ENCODE measurements at places on chromosomes 2 and 18.

DNA sequence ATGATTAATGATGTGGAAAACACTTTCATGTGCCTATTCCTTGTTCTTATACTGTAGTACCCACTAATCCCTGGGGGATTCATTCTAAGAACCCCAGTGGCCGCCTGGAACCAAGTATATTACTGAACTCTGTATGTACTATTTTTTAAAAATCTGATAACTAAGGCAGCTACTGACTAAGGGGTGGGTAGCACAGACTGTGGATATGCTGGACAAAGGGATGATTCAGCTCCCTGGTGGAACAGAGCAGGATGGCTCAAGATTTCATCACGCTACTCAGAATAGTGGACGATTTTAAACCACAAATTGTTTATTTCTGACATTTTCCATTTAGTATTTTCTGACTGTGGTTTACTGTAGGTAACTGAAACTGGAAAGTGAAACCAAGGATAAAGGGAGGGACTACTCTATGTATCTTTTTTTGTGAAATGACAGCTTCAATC is 41.8 kb upstream of the CDC42EP3 start:
- no peak for DNase-seq

DNA sequence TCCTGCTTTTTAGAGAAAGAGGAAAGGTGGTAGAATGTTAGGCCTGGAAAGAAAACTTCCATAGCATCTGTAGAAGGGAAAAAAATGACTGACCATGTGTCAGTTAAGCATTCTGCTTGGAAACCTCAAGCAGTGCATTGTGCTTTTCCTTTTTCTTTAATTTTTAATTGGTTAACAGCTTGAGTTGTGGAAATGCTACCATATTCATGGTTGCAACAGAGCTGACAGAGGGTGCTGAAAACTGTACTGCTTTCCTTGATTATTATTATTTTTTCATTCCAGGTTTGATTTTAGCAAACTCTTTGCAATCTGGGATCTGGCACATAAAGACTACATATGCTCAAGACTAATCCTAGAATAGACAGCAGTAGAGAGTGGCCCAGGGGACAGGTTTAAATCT is 404.5 kb downstream of the EPHA4 start:
- DNase-seq: no peak

DNA sequence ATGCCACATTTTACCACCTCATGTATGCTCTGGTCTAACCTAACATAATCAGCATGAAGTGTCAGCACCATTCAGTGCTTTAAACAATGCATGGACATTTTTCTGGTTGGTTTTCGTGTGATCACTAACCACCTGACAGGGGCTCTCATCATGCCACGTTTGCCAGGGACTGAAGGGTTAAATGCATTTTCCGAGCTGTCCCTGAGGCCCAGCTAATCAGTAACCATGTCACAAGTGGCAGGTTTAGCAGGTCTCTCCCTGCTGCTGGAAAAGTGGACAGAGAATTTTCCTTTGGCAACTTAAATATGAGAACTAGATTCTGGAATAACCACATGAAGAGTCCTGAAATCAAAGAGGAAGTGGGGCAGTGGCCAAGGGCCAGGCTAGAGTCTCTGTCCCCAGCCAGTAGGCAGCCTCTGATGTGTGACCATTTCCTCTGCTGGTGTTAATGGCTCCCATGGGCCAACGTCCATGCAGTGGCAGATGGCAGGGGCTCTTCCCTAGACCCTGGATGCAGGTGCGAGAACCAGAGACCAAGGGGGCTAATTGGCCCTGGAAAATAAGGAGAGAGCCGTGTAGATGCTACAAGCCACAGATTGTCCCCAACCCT is 69.5 kb downstream of the TPGS2 start:
- DNase-seq: no peak

- no peak for DNase-seq
Observed at GRCh38 chr2:170685591-170685990, 29.5 kb upstream of the SP5 start.

- no peak for DNase-seq
Observed at GRCh38 chr2:151655663-151656398, 78.4 kb downstream of the NEB start.

DNA sequence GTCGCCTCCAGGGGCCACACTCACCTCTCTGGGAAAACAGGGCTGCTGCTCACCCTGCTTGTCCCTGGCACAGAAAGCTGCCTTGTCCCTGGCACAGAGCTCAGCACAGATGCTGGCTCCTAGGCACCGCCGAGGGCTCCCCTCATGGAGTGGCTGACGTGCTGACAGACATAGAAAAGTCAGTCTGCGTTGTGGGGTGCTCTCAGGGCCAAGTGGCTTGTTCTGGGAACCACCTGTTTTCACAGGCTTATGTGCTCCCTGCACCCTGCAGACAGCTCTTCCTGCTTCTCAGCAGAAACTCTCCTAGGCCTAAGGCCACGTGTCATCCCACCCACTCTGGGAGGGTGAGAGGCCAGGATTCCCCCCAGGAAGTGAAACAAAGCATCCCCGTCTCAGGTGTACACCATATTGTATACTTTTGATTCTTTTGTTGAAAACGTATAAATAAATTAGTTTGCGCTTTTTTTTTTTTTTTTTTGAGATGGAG is 84.7 kb upstream of the TMEM200C start:
- no peak for DNase-seq

GRCh38 chr2:8234757-8235374 is 447.0 kb upstream of the ID2 start:
- DNase-seq: no peak

DNA sequence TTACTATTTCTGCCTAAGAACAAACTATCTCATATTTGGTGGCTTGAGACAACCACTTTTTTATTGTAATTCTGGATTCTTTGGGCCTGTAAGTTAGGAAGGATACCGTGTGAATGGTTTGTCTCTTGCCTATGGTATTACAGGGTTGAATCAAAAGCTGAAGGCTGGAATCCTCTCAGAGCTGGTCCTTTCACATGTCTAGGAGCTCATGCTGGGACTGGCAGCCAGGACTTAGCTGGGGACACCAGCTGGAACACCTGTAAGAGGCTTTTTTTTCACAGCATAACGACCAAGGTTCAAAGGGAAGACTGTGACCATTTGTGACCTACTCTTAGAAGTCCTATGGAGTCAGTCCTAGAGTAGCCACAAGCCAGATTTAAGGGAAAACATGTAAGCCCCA is 226.3 kb downstream of the ZNF804A start:
- no peak for DNase-seq

- DNase-seq: no peak
Observed at GRCh38 chr2:621303-622099, 55.7 kb downstream of the TMEM18 start.

DNA sequence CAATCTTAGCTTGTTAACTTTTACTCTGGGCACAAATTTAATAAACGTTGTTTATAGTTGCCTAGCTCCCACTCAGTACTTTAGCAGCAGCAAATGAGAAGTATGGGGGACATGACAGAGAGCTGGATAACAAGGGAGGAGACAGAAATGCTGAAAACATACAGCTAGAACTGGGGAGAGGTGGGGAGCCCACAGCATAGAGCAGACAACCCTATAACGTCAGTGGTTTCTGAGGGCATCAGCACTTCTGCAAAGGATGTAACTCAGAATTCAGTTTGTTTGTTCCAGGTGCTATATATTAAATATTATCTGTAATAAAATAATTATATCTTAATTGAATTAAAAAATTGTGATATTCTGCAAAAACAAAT is 1098.7 kb upstream of the FANCL start:
- DNase-seq: no peak

DNA sequence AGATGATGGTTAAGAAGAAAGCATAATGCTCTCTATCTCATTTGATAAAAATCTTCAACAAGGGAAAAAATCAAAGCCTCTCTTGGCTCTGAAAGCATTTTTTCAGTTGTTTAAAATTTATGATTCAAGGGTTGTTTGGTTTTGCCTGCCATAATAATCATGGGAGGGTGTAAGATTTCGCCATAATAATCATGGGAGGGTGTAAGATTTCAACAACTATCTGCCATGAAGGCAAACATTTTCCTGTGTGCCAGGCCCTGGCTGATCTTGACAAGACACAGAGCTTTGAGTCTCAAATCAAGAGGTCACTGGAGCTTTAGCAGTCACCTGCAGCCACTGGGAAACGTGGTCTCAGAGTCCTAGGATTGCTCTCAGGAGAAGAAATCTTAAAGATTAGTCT is 175.1 kb upstream of the PIEZO2 start:
- no peak for DNase-seq

- DNase-seq: no peak
Observed at GRCh38 chr2:152481881-152482583, 147.1 kb downstream of the FMNL2 start.

DNA sequence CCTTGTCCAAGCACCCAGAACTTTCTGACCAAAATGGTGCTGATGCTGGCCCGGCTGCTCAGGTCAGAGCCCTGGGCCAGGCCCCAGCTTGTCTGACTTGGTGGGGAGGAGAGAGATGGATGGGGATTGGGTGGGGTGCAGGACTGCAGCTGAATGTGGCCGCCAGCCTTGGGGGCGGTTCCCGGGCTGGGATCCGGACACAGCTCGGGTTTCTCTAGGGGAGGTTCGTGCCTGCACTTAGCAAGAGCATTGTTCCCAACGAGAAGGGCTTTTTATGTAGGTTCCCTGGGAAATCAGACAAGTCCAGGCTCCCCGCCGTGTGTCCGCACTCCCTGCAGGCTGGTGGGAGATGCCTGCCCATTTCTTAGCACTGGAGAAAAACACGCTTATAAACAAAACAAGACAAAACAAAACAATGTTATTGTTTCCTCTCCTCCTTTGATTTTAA is 50.5 kb upstream of the HS6ST1 start:
- no peak for DNase-seq

GRCh38 chr2:219661197-219661954 is 33.9 kb downstream of the SLC4A3 start:
- no peak for DNase-seq

DNA sequence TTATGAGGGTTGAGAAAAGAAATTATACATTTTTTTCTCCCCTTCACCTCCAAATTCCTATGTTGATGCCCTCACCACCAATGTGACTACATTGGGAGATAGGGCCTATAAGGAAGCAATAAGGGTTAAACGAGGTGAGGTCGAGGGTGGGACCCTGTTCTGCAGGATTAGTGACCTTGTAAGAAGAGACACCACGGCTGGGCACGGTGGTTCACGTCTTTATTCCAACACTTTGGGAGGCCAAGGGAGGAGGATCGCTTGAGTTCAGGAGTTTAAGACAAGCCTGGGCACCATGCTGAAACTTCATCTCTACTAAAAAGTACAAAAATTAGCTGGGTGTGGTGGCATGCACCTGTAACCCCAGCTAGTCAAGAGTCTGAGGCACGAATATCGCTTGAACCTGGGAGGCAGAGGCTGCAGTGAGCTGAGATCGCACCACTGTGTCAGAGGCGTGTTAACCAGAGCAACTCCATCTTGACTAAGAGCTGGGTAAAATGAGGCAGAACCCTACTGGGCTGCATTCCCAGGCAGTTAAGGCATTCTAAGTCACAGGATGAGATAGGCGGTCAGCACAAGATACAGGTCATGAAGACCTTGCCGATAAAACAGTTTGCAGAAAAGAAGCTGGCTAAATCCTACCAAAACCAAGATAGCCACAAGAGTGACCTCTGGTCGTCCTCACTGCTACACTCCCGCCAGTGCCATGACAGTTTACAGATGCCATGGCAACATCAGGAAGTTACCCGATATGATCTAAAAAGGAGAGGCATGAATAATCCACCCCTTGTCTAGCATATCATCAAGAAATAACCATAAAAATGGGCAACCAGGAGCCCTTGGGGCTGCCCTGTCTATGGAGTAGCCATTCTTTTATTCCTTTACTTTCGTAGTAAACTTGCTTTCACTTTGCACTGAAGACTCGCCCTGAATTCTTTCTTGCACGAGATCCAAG is 77.0 kb downstream of the NCAPH start:
- no peak for DNase-seq

- DNase-seq: no peak
Observed at GRCh38 chr2:27356056-27356381, 545 bp downstream of the GTF3C2 start.

- no peak for DNase-seq
Observed at GRCh38 chr2:189515264-189515663, 65.3 kb downstream of the SLC40A1 start.

GRCh38 chr2:117631152-117631945 is 183.1 kb upstream of the DDX18 start:
- no peak for DNase-seq

DNA sequence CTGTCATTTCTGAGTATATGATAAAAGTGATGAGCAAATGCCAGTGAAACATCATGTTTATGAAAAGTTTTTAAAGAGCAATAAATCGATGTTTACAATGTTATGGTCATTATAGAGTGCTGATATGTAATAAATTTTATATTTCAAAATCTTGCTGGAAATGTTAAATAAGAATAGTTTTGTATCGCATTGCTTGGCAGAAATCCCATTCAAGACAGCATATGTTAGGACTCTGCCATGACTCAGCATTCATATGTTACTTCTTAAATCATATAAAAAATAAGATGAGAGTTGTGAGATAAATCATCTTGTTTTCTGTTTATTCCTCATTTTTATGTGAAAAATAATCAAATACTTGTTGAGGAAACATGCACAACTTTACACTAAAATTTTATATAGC is 949.9 kb upstream of the NRXN1 start:
- DNase-seq: no peak

- DNase-seq: no peak
Observed at GRCh38 chr2:172870396-172870795, 134.8 kb downstream of the RAPGEF4 start.

- DNase-seq: no peak
Observed at GRCh38 chr2:10267036-10267435, 35.7 kb upstream of the HPCAL1 start.

GRCh38 chr18:76538846-76539245 is 43.8 kb upstream of the ZNF516 start:
- no peak for DNase-seq

DNA sequence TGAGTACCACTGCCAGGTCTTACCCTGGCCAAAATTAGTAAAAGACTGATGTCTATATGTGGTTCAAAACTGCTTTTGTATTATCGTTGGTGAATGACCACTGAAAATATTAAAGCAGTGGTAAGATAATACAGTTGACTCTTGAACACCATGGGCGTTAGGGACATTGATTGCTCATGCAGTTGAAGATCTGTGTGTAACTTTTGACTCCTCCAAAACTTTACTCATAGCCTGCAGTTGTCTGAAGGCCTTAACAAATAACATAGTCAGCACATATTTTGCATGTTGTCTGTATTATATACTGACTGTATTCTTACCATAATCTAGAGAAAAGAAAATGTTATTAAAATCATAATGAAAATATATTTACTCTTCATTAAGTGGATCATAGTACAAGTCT is 5.8 kb upstream of the ANKRD12 start:
- DNase-seq: no peak

DNA sequence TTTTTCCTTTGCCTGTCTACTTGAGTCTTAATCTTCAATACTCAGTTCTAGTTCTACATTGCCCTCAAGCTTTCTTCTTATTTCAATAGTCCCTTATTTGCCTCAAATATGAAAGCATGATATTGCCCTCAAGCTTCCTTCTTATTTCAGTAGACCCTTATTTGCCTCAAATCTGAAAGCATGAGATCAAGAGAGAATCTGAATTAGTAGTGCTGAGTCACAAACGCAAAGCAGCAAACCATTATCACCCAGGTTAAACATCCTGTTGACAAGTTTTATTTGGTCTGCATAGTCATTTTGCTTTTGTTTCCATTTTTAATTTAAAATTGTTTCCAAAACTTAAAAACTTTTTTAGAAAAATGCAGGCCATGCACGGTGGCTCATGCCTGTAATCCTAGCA is 583.3 kb upstream of the FSHR start:
- no peak for DNase-seq

GRCh38 chr18:72768681-72769229 is 99.0 kb downstream of the NETO1 start:
- DNase-seq: no peak

All from thoracic aorta (tissue), 2 donors.